Vagina (tissue), 2 donors: ENCODE measurements at places on chromosomes 3 and 15.
A peak's percentile ranks its signal among the peaks of the same experiment; 100 is the strongest.

DNA sequence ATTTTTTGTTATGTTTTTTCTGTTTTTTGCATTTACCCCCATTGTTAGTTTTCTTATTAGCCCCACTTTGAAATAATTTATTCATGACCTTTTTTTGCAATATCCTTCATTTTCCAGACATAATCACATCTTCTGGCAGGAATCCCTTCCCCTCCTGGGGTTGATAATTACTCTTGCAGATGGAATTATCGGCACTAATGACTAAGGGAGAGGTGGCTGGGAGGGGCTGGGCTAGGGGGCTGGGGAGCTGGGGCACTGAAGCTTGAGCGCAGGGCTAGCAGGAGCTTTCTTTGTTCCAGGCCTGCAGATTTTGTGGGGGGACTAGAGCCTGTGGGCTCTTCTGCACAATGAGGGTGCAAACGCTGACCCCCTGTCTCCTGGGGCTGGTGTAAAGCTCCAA is 77.8 kb downstream of the RAB11A start:
- H3K4me1 ChIP-seq, result no peaks in the 10 kb centered on the region
- no peak for DNase-seq
- no peaks in the 10 kb centered on the region for H3K36me3 ChIP-seq
- no peak overlapping the region for H3K27ac ChIP-seq
- no peaks in the 10 kb centered on the region for H3K27me3 ChIP-seq

GRCh38 chr15:36527235-36528162 is 51.9 kb upstream of the CDIN1 start:
- no peaks in the 10 kb centered on the region for H3K36me3 ChIP-seq
- no peak overlapping the region for H3K4me3 ChIP-seq
- H3K4me1 ChIP-seq, result peaks cover 5% of the 10 kb centered on the region
- no peaks in the 10 kb centered on the region for H3K27me3 ChIP-seq
- no peak overlapping the region for H3K27ac ChIP-seq

- H3K4me3 ChIP-seq, result no peak overlapping the region
- H3K4me1 ChIP-seq, result peaks cover 65% of the 10 kb centered on the region
- no peak for DNase-seq
- H3K27me3 ChIP-seq, result no peaks in the 10 kb centered on the region
These were observed 6.8 kb downstream of the BOC start for GRCh38 chr3:113218011-113218680.

- H3K27ac ChIP-seq, result no peak overlapping the region
- H3K27me3 ChIP-seq, result no peaks in the 10 kb centered on the region
- H3K4me1 ChIP-seq, result no peaks in the 10 kb centered on the region
- no peak for DNase-seq
- H3K4me3 ChIP-seq, result no peak overlapping the region
- no peaks in the 10 kb centered on the region for H3K36me3 ChIP-seq
These were observed 160.1 kb upstream of the PLAAT1 start for GRCh38 chr3:193080821-193081365.

- no peaks in the 10 kb centered on the region for H3K27me3 ChIP-seq
- H3K27ac ChIP-seq, result no peak overlapping the region
- H3K4me3 ChIP-seq, result no peak overlapping the region
- peak; percentile 67 for DNase-seq
These were observed 24.0 kb downstream of the ACSBG1 start for GRCh38 chr15:78210349-78210717.

- H3K4me3 ChIP-seq, result no peak overlapping the region
- H3K36me3 ChIP-seq, result no peaks in the 10 kb centered on the region
- H3K4me1 ChIP-seq, result peaks cover 20% of the 10 kb centered on the region
- H3K27ac ChIP-seq, result no peak overlapping the region
- DNase-seq, result no peak
These were observed 53.0 kb upstream of the ST3GAL6 start for GRCh38 chr3:98710067-98710659.

- no peak overlapping the region for H3K27ac ChIP-seq
- peaks cover 15% of the 10 kb centered on the region for H3K4me1 ChIP-seq
- peaks cover 32% of the 10 kb centered on the region for H3K36me3 ChIP-seq
- H3K27me3 ChIP-seq, result no peaks in the 10 kb centered on the region
These were observed 14.1 kb downstream of the TTC21A start for GRCh38 chr3:39121621-39122020.

GRCh38 chr3:150050510-150050909 is 79.8 kb upstream of the PFN2 start:
- no peak overlapping the region for H3K27ac ChIP-seq
- H3K27me3 ChIP-seq, result no peaks in the 10 kb centered on the region
- no peaks in the 10 kb centered on the region for H3K36me3 ChIP-seq
- no peaks in the 10 kb centered on the region for H3K4me1 ChIP-seq

GRCh38 chr3:172098698-172099494 is 59.5 kb downstream of the FNDC3B start:
- peaks cover 53% of the 10 kb centered on the region for H3K4me1 ChIP-seq
- no peak overlapping the region for H3K4me3 ChIP-seq
- H3K36me3 ChIP-seq, result no peaks in the 10 kb centered on the region
- no peak for DNase-seq
- H3K27ac ChIP-seq, result no peak overlapping the region
- H3K27me3 ChIP-seq, result no peaks in the 10 kb centered on the region

- no peaks in the 10 kb centered on the region for H3K36me3 ChIP-seq
- no peak overlapping the region for H3K27ac ChIP-seq
- no peak for DNase-seq
- no peaks in the 10 kb centered on the region for H3K27me3 ChIP-seq
- no peaks in the 10 kb centered on the region for H3K4me1 ChIP-seq
These were observed 67.0 kb downstream of the SCN11A start for GRCh38 chr3:38984731-38985130.

GRCh38 chr3:17091910-17092582 is 207.3 kb downstream of the PLCL2 start:
- no peak for DNase-seq
- H3K36me3 ChIP-seq, result no peaks in the 10 kb centered on the region

GRCh38 chr3:50652709-50653108 is 22.0 kb upstream of the DOCK3 start:
- no peak overlapping the region for H3K27ac ChIP-seq
- H3K27me3 ChIP-seq, result no peaks in the 10 kb centered on the region
- DNase-seq, result no peak
- H3K4me3 ChIP-seq, result no peak overlapping the region
- H3K36me3 ChIP-seq, result no peaks in the 10 kb centered on the region

DNA sequence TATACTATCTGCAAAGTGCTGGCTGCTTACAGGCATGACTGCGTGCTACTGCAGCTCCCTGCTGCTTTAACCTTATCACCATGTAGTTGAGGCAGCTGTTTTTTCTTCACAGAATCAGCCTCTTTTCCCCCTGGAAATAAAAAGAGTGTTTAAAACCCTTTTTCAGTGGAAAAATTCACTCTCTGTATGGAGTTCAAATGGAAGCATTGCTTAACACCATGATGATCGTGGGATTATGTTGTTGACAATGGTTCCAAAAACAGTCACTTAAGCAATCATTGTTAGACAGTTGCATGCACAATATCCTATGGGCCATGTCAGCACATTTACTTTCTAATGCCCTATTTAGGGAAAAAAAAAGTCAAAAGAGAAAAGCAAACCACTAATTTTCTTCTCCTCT is 536.4 kb downstream of the UNC13C start:
- no peak for DNase-seq
- H3K4me1 ChIP-seq, result no peaks in the 10 kb centered on the region
- no peak overlapping the region for H3K4me3 ChIP-seq
- H3K27ac ChIP-seq, result no peak overlapping the region
- H3K36me3 ChIP-seq, result no peaks in the 10 kb centered on the region

DNA sequence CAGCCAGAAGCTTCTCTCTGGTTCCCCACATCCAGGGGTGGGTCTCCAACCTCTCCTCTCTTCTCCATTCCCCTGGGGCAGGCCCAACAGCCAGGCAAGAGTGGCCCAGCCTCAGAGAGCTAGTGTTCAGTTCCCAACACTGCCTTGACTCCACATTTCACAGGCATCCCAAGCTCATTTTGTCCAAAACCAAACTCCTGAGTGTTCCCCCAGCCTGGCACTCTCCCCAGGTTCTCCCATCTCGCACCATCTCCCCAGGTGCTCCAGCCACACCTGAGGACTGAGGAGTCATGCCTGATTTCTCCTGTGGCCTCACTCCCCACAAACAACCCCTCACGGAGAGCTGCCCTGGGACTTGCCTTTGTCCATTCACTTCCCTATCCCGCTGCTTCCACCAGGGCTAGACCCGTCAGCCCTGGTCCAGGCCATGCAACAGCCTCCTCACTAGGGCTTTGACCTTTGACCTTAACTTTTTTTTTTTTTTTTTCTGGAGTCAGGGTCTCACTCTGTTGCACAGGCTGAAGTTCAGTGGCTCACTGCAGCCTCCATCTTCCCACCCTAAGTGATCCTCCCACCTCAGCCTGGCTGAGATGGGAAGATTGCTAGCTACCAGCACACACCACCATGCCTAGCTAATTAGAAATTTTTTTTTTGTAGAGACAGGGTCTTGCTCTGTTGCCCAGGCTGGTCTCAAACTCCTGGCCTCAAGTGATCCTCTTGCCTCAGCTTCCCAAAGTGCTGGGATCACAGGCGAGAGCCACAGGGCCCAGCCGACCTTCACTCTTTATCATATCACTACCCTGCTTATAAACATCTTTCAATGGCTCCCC is 3.9 kb upstream of the CSK start:
- no peaks in the 10 kb centered on the region for H3K27me3 ChIP-seq
- DNase-seq, result no peak
- no peak overlapping the region for H3K4me3 ChIP-seq

DNA sequence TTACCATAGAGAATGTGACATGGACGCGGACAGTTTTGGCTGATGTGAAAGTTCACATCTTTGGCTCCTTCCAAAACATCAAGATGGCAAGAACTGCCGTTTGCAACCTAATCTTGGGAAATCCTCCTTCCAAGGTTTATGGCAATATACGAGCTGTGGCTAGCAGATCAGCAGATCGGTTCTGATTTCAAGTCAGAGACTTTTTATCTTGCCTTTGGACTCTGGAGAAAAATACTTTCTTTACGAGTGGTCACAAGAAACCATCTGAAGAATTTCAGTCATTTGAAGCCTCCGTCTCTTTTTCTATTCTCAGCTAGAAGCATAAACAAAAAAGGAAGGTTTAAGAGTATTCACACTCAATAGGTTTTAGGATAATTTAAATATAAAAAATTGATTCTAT is 153.5 kb upstream of the MEIS2 start:
- H3K36me3 ChIP-seq, result no peaks in the 10 kb centered on the region
- no peak overlapping the region for H3K27ac ChIP-seq
- DNase-seq, result no peak
- H3K27me3 ChIP-seq, result no peaks in the 10 kb centered on the region
- H3K4me1 ChIP-seq, result no peaks in the 10 kb centered on the region

GRCh38 chr15:42392309-42393024 is 33.2 kb downstream of the CAPN3 start:
- DNase-seq, result no peak
- H3K4me1 ChIP-seq, result no peaks in the 10 kb centered on the region
- no peak overlapping the region for H3K4me3 ChIP-seq

DNA sequence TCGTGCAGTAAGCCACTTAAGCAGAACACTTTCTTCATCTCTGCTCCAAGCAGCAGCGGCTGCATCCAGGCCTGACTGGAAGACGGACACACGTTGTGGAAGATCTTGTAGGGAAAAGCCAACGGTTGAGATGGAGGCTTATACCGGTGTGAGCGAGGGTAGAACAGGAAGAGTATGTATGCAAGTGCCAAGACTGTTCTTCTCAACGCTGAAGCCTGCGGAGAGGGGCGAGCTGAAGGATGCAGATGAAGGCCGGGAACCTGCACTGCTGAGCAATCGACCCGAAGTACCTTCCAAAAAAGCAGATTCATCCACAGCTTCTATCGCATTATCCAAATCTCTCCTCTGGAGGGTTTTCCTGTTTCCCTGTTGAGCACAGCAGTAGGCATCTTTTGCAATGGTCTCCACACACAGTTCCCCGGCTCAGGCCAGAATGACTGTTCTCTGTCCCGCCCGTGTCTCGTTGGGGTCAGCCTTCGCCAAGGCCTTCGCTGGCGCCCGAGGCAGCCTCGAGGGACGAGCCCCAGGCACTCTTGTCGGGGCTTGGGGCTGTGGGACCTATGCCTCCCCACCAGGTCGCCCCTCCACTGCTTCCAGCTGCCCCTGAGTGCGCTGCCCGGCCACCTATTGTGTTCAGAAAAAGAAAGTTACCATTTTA is 22.2 kb upstream of the DYNC1LI1 start:
- H3K4me1 ChIP-seq, result no peaks in the 10 kb centered on the region
- no peaks in the 10 kb centered on the region for H3K27me3 ChIP-seq
- no peak overlapping the region for H3K27ac ChIP-seq
- H3K36me3 ChIP-seq, result no peaks in the 10 kb centered on the region
- no peak overlapping the region for H3K4me3 ChIP-seq

GRCh38 chr3:120823156-120823555 is 80.6 kb downstream of the GTF2E1 start:
- no peak overlapping the region for H3K4me3 ChIP-seq
- H3K27me3 ChIP-seq, result no peaks in the 10 kb centered on the region
- H3K36me3 ChIP-seq, result no peaks in the 10 kb centered on the region
- H3K4me1 ChIP-seq, result no peaks in the 10 kb centered on the region
- DNase-seq, result no peak

GRCh38 chr15:52020221-52021085 is 1.4 kb downstream of the MAPK6 start:
- H3K4me1 ChIP-seq, result peaks cover 50% of the 10 kb centered on the region
- peak overlapping the region; percentile 64 for H3K4me3 ChIP-seq
- H3K36me3 ChIP-seq, result no peaks in the 10 kb centered on the region
- H3K27me3 ChIP-seq, result no peaks in the 10 kb centered on the region
- peak overlapping the region; percentile 90 for H3K27ac ChIP-seq

DNA sequence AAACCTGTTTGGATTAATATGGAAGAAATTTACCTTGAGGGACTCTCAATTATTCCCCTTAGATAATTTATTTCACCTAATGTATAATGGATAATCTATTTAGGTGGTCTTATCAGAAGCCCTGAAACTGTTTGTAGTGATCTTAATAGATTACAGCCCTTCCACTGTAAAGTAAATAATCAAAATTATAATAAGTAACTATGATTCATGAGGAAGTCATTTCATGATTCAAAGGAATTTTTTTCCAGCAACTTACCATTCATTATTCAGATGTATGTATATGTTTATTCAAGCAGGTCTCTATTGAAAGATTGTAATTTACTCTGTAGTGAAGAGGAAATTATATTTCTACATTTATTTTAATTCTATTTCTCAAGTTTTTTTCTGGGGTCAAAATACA is 250.6 kb upstream of the ROBO1 start:
- H3K4me1 ChIP-seq, result no peaks in the 10 kb centered on the region
- H3K4me3 ChIP-seq, result no peak overlapping the region
- DNase-seq, result no peak

GRCh38 chr3:87069971-87070370 is 79.0 kb upstream of the VGLL3 start:
- no peak overlapping the region for H3K4me3 ChIP-seq
- H3K27ac ChIP-seq, result no peak overlapping the region
- no peaks in the 10 kb centered on the region for H3K27me3 ChIP-seq

- no peaks in the 10 kb centered on the region for H3K27me3 ChIP-seq
- peak overlapping the region; percentile 89 for H3K27ac ChIP-seq
- peaks cover 5% of the 10 kb centered on the region for H3K36me3 ChIP-seq
- H3K4me3 ChIP-seq, result no peak overlapping the region
- no peak for DNase-seq
These were observed 75.7 kb downstream of the ITGB5 start for GRCh38 chr3:124811436-124811835.
